Stimulated activated CD4-positive, alpha-beta T cell treated with anti-CD3 and anti-CD28 coated beads, Interleukin-15, amount 100 ng/mL, for 48 hours (primary cell): ENCODE measurements at places on chromosomes 12 and 14.
A peak's percentile ranks its signal among the peaks of the same experiment; 100 is the strongest.

GRCh38 chr14:34912182-34912581 lies 37.0 kb upstream of the BAZ1A start:
- DNase-seq, result no peak

- DNase-seq, result no peak
Observed at GRCh38 chr12:90333939-90334338, 621.0 kb downstream of the CCER1 start.

GRCh38 chr12:288687-289086 lies 26.1 kb upstream of the SLC6A13 start:
- no peak for DNase-seq

DNA sequence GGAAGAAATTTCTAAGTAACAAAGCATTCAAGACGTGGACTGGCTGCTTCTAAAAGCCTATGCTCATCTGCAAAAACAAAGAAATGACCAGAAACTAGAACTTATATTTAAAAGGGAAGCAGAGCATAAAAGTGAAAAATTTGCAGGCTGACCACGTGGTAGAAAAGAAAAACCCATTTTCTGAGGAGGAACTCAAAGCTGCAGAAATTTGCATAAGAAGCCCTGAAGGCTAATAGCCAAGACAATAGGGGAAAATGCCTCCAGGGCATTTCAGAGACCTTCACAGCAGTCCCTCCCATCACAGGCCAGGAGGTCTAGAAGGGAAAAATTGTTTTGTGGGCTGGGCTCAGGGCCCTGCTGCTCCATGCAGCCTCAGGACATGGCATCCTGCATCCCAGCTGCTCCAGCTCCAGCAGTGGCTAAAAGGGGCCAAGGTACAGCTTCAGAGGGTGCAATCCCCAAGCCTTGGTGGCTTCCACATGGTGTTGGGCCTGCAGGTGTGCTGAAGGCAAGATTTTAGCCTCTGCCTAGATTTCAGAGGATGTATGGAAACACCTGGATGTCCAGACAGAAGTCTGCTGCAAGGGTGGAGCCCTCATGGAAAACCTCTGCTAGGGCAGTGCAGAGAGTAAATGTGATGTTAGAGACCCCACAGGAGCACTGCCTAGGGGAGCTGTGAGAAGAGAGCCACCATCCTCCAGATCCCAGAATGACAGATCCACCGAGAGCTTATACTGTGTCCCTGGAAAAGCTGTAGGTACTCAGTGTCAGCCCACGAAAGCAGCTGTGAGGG lies 55.5 kb downstream of the CHGA start:
- DNase-seq, result no peak

- no peak for DNase-seq
Observed at GRCh38 chr14:68730811-68731425, 61.9 kb downstream of the ZFP36L1 start.

DNA sequence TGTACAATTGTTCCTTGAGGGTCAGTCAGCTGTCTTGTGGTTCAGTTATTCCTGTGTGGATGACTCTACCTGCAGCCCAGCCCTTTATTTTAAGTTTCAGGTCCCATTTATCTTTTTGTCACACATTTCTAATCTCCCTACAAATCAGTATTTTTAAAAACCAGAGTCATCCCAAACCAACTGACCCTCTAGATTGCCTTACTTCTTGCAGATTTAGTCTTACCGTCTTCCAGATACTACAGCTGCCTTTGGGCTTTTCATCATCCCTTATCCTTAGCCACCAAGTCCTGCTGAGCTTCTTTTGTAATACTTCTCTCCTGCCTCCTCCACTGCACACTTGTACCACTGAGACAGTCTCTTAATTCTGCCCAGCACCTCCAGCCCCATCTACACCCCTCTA lies 54.9 kb downstream of the PRKCH start:
- no peak for DNase-seq

- no peak for DNase-seq
Observed at GRCh38 chr14:72308967-72309485, 376.8 kb downstream of the RGS6 start.

- peak; percentile 91 for DNase-seq
Observed at GRCh38 chr12:104137902-104138796, at the start of gene NFYB. NFYB (minus strand) TSS chr12:104138210; CDS start chr12:104135453, 2,757 bp downstream.

- no peak for DNase-seq
Observed at GRCh38 chr12:91825999-91826398, 319.6 kb downstream of the BTG1 start.

- no peak for DNase-seq
Observed at GRCh38 chr14:67533754-67534085, 630 bp downstream of the PLEKHH1 start.

DNA sequence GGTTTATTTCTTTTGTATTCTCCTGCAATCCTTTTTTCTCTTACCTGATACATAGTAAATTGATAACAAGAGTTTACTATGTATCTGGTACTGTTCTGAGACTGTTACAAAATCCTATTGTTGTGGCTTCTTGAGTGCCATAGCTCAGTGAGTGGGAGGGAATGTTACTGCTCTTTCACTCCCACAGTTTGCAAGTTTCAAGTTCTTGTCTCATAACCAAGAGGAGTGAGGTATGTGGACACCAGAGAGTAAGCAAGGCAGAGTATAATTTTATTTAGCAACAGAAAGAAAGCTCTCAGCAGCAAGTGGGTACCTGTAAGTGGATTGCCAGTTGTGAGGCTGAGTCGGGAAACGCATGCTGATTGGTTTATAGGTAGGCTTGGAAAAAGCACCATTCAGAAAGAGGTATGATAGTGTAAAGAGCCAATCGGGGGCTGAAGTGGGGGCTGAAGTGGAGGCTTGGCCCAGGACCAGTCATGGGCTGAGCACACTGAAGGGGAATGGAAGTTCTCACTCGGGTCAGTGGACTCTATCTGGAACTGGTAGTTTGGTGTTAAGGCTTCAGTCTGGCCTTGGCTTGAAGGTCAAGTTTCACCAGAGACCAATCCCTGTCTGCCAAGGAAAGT lies 850.8 kb downstream of the TMTC2 start:
- no peak for DNase-seq

DNA sequence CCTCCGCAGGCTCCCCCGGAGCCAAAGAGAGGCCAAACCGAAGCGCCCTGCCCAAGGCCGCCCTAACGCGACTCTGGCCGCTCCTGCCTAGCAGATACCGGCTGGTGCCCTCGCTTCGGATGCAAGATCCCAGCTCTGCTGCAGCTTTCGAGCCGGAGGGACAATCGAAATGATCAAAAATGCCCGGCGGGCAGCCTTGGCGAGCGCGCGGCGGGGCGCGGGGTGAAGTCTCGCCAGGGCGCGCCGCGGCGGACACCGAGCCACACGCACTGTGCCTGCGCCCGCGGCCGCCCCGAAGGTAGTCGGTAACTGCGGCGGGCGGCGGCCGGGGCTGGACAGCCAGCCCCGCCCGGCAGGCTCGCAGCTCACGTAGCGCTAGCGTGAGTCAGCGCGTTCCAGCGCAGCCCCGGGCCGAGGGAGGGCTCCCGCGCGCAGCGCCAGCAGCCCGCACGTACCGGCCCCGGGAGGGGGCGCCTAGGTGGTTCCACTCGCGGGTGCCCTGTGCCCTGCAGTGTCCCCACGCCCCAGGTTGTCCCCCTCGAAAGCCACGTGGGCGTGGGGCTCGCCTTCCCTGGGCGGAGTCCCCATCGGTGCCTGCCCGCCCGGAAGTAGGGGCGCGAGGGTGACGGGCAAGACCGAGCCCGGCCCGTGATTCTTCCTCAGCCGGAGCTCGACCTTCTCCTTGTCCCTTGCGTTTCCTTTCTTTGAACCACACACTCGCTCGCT lies 109.2 kb upstream of the EGLN3 start:
- DNase-seq, result peak; percentile 47

GRCh38 chr12:106139422-106140171 lies 843 bp upstream of the NUAK1 start:
- DNase-seq, result no peak

DNA sequence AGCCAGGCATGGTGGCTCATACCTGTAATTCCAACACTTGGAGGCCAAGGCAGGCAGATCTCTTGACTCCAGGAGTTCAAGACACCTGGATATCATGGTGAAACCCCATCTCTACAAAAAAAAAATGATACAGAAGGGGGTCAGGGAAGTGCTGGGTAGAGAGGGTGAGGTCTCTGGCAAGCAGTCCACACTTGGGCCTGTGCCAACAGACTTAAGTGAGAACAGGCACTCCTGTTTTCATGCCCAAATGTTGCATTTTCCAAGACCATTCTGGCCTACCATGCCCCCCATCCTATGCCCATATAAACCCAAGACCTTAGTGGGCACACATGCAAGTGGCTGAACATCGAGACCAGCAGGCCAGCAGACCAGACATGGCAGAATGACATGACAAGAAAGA lies 16.0 kb upstream of the CMAS start:
- DNase-seq, result no peak

DNA sequence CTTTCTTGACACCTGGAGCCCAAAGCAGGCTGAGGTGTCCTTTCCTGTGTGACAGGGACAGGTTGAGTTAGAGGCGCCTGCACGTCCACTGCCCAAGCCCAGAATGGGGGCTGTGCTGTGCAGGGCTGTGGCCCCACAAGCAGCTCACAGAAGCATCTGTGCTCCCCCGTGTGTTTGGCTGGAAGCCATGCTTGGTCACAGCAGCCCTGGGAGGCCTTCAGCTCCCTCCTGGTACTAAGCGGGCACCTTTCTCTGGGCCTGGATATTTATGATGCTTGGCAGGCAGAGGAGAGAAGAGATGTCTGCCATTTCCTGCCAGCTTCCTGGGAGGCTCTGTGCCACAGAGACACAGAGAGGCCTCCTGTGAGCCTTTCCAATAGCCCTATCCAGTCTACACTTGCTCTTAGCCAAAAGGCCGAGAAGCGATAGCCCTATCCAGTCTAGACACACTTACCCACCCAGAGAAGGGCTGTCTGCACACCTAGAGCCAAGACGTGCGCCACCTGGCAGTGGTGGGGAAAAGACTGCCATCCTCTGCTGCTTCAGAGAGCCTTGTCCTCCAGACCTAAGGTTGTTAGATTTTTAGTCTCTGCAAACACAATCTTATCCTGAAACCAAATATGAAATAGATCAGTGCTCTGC lies 117.4 kb downstream of the GCH1 start:
- no peak for DNase-seq

- DNase-seq, result no peak
Observed at GRCh38 chr12:132393245-132393795, 63.9 kb upstream of the GALNT9 start.

- DNase-seq, result no peak
Observed at GRCh38 chr12:74393272-74393671, 144.4 kb upstream of the ATXN7L3B start.

- no peak for DNase-seq
Observed at GRCh38 chr14:49905989-49906388, 13.1 kb downstream of the ARF6 start.

GRCh38 chr14:57933349-57933748 lies 67.5 kb upstream of the SLC35F4 start:
- no peak for DNase-seq

DNA sequence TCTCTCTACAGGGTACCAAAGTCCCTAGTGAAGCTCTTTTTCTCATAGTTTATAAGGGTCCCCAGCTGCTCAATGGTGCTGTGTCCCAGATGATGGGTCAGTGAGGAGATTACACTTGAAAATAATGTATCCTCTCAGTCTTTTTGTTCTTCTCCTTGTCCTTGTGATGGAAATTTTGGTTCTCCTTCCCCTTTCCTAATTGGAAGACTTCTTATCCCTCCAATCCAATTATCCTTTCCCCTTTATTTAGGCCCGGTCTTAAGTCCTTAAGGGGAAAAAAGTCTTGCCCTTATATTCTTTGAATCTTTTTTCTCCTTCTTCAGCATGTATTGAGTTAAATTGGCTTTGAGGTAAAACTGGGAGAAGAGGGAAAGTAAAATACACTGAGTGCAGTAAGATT lies 126.1 kb upstream of the PTPRQ start:
- DNase-seq, result no peak

- no peak for DNase-seq
Observed at GRCh38 chr14:100392356-100392755, 69.2 kb downstream of the SLC25A47 start.

GRCh38 chr12:111585690-111586089 lies 13.4 kb downstream of the ATXN2 start:
- DNase-seq, result no peak

GRCh38 chr12:82058197-82058596 lies 299.0 kb upstream of the PPFIA2 start:
- DNase-seq, result no peak

DNA sequence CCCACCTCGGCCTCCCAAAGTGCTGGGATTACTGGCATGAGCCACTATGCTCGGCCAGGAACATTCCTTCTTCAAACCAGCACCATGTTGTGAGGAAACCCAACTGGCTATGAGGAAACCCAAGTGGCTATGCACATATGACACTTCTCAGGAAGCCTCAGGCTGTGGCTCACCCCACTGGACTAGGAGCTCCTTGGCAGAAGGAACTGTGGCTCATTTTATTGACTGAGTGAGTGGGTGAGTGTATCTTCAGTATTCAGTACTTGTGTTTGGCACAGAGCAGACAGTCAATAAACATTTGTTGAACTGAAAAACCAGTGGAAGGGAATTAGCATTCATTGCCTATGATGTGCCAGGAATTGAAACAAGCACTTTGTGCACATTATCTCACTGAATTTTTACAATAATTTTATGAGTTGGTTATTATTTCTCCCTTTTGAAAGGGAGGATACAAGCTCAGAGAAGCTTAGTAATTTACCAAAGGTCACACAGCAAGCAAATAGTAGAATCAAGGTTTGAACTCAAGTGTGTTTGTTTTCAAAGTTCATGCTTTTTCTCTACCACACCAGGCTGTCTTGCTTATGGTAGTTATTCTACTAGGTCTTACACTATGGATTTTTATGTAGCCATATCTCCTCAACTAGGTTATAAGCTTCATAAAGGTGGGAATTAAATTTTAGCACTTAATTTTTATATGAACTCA lies 121.6 kb downstream of the VEZT start:
- DNase-seq, result no peak

DNA sequence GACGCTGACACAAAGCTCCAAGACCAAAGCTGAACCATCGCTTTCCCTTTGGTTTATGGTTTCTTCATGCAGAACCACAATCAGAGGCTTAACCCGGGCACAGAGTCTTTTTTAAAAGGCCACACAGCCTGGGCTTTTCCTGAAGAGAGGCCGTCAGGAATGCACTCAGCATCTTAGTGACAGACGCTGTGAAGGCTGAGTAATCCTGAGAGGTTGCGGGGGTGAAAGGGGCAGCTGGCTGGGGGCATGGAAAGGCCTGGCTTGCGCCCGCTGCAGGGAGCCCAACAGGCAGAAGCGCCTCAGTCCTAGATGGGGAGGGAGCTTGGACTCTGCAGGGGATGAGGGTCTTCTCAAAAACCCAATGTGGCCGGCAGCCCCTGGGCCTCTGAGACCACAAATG lies 13.6 kb downstream of the CTDSP2 start:
- no peak for DNase-seq

- DNase-seq, result no peak
Observed at GRCh38 chr14:50290306-50290705, 21.7 kb downstream of the L2HGDH start.

DNA sequence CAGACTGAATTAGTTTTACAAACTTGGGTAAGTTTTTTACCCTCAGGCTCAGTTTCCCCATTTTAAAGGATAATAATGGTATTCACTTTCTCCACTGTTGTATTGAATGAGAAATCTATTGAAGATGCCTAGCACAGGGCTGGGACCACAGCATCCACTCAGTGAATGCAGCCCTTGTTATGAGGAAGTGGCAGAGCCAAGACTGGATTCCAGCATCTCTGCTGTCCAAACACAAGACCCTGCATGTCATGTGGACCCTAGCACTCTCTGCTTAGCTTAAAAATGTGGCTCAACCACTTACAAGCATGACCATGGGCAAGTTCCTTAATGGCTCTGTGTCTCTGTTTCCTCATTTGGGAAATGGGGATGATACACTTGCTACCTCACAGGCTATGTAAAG lies 24.1 kb upstream of the TRIM9 start:
- no peak for DNase-seq

GRCh38 chr12:110249105-110249504 lies 31.9 kb upstream of the ATP2A2 start:
- no peak for DNase-seq

- no peak for DNase-seq
Observed at GRCh38 chr14:100905166-100905565, 1.6 kb upstream of the RTL1 start.
